ENCODE measurements at places on chromosomes 7 and 10. TPM values are rescaled to one million over a fixed set of nuclear protein-coding genes. Genes with fewer than 3 reads are reported as not detected.

GRCh38 chr10:97752956-97753355 is 16.0 kb downstream of the ZFYVE27 start:
- DNase-seq, result no peak

GRCh38 chr7:370775-371118 is 80.8 kb downstream of the FOXL3 start:
- DNase-seq, result no peak

GRCh38 chr10:62885684-62886461 is 69.7 kb upstream of the EGR2 start:
- DNase-seq, result no peak

DNA sequence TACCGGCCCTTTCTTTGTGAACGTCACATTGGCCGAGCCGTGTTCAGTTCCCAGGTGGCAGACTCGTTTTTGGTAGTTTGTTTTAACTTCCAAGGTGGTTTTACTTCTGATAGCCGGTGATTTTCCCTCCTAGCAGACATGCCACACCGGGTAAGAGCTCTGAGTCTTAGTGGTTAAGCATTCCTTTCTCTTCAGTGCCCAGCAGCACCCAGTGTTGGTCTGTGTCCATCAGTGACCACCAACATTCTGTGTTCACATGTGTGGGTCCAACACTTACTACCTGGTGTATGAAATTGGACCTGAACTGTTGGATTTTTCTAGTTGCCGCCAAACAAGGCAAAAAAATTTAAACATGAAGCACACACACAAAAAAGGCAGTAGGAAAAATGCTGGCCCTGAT is 9.9 kb upstream of the CSGALNACT2 start:
- no peak for DNase-seq

GRCh38 chr7:71636329-71636728 is 504.4 kb downstream of the GALNT17 start:
- DNase-seq, result no peak

GRCh38 chr10:111107023-111107422 is 30.2 kb downstream of the ADRA2A start:
- DNase-seq, result no peak

GRCh38 chr10:114499116-114499515 is 94.8 kb upstream of the AFAP1L2 start:
- no peak for DNase-seq

GRCh38 chr10:79394664-79395063 is 47.4 kb downstream of the PPIF start:
- no peak for DNase-seq

GRCh38 chr7:117025891-117026290 is 72.6 kb downstream of the ST7 start:
- DNase-seq, result no peak

GRCh38 chr10:75544993-75545706 is 113.7 kb downstream of the LRMDA start:
- no peak for DNase-seq

- DNase-seq, result no peak
Measured at GRCh38 chr10:106571192-106571946, 593.1 kb downstream of the SORCS1 start.

- DNase-seq, result no peak
Measured at GRCh38 chr10:128883231-128884032, 583.6 kb upstream of the MGMT start.

- no peak for DNase-seq
Measured at GRCh38 chr10:88194041-88194887, 330.8 kb downstream of the PTEN start.

DNA sequence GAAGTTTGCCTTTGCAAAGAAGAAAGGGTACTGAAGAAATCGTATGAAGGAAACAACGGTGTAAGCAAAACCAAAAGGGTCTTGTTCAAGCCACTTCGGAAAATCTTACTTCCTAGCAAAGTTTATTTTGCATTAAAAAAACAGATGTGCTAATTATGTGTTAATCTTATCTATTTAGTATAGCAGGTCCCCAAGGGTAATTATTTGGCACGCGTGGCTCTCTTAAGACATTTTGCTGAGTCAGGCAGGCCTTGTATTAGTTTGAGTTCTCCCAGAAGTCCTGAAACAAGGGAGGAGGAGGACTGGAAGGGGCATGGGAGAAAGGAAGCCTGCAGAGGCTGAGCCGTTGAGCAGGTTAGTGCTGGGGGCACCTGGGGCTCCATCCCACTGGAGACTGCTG is 44.9 kb downstream of the TMEM178B start:
- DNase-seq, result no peak

DNA sequence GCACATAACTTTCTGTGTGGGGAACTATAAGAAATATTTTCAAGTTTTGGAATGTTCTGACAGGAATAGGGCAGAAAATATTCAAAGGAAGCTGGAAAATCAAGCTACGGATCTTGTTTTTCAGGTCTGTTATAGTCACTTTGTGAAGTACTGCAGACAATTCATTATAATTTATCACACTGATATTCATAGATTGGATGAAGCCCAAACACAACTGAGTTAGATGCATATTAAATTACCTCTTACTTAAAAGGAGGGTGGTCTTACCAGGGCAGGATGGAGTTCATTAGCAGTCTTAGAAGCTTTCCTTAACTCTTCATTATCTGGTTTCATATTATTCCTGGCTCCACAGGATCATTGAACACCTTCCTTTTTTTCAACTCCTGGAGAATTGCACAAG is 242.3 kb downstream of the DYNC1I1 start:
- no peak for DNase-seq

DNA sequence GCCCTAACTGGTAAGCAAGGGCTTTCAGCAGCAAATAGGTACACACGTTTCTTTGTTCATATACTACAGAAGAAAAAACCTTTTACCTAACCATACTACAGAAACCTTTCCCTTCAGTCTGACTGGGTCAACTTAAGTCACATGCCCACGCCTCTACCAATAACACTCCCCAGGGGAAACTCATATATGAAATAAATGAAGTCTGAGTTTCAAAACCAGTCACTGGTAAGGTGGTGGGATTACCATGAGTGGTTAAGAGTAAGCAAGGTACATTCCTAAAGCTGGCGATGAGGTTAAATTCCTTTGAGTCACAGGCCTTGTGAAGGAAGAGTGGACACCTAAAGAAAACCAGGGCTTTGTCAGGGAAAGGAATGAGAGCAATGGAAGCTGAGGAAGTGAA is 21.4 kb upstream of the KIF20B start:
- DNase-seq, result no peak

DNA sequence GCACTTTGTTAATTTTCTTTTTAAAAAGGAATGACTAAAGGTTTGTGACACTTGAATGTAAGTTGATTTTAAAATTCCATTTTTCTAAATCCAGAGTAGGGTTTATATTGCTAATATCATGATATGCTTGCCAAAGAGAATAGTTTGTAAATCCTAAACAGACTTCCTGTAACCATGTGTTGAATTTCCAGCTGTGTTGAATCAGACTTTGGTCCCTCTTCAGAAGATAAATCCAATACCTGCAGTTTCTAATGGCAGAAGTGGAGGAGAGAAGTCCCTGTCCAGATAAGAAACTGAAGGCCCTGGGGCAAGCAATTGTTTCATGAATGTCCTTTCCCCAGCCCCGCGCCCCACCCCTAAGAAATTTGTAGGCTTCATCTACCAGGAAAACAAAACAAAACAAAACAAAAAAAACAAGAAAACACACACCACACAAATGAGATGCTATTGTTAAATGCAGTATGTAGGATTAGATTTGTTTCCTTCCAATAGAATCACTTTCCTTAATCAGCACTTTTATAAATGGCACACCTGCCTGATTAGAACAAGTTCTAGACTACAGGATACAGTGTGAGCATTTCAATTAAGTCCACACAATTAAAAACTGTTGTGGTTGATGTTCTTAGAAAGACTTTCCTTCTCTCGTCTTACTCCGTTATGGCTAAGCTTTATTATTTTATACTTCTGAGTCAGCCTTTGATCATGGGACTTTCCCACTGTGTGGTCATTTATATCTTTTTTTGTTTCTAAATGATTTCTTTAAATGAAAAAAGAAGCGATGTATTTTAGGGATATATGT is 122.8 kb downstream of the KAT6B start:
- no peak for DNase-seq

GRCh38 chr7:44398953-44399574 is 73.7 kb upstream of the CAMK2B start:
- no peak for DNase-seq

GRCh38 chr10:71756311-71757191 is 16.8 kb downstream of the VSIR start:
- DNase-seq, result no peak

DNA sequence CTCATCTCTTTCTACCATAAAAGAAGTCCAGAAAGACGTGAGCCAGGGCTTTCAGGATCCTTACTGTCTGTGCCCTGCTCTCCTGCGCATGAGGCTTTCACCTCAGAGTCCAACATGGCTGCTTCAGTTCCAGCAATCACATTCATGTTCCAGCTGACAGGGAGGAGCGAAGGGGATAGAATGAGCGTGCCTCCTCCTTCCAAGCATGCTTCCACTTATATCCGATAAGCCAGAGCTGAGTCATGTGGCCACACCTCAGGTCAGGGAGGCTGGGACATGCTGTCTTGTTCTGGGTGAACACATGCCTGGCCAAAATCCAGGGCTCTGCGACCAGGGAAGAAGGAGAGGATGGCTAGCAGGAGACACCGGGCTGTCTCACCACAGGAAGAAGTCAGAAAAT is 248.2 kb downstream of the SKAP2 start:
- no peak for DNase-seq

- DNase-seq, result no peak
Measured at GRCh38 chr10:71031026-71031425, 142.7 kb upstream of the PCBD1 start.

DNA sequence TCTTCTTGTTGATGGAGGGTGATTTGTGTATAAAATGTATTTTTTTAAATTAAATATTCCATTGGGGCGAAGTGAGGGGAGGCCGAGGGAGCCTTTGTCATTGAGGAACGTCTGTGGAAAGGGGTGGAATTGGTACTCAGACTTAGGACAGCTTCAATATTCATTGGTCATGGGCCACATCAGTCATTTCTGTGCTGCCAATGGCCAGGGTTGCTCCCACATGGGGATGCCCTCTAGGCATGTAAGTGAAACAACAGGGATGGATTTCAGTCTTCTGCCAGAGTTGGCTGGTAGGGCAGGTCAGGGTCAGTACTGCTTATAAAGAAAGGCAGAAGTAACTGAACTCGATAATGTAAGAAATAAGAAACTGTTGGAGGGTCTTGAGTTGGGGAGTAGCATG is 47.2 kb downstream of the NEURL1 start:
- DNase-seq, result no peak

GRCh38 chr7:151014950-151015349 is 9.3 kb downstream of the ATG9B start:
- DNase-seq, result no peak

- DNase-seq, result no peak
Measured at GRCh38 chr7:64504581-64505120, 58.2 kb downstream of the ZNF680 start.

- peak; percentile 28 for DNase-seq
Measured at GRCh38 chr10:66637273-66638036, 288.4 kb upstream of the LRRTM3 start.

DNA sequence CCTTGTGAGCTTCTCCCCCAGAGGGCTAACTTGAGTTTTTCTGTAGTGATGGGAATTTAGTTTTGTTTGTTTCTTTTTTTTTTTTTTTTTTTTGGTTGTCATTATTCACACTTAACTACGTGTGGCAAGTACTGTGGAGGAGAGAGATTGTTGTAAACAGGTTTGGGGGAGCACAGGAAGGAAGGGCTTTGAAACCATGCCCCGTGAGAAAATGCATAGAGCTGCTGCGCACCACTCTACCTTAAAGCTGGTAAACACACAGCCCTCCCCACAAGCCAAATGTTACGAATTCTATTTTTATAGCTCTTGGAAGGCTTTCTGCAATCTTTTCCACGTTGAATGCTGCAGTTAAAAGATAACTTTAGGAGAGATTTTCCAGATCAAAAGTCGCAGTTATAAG is 76.2 kb downstream of the ZNF22 start:
- DNase-seq, result no peak

GRCh38 chr10:125692601-125693523 is 9.9 kb upstream of the TEX36 start:
- DNase-seq, result no peak

GRCh38 chr7:47375121-47375938 is 206.6 kb downstream of the TNS3 start:
- no peak for DNase-seq

DNA sequence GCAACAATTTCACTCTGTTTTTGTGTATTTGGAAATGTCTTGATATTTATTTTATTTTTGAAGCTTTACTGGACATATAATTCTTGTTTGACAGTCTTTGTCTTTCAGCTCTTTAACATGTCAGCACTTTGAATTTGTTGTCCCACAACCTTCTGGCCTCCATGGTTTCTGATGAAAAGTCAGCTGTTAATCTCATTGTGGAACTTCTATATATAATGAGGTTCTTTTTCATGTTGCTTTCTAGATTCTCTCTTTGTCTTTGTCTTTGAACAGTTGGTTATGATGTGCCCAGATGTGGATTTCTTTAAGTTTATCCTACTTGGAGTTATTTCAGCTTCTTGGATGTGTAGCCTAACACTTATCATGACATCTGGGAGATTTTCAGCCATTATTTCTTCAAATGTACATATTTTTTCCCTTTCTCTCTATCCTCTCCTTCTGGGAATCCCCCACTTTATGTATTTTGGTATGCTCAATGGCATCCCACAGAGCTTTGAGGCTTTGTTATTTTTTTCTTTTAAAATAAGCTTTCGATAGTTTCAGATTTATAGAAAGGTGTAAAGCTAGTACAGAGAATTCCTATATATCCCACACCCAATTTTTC is 9.5 kb upstream of the LMTK2 start:
- no peak for DNase-seq

- no peak for DNase-seq
Measured at GRCh38 chr10:3465406-3465891, 292.9 kb upstream of the PITRM1 start.

Gene UCMA
- total RNA-seq, result not detected

Gene UNCX
- not detected for total RNA-seq

Gene MPP7
- 10.5 TPM for total RNA-seq

Gene HEPACAM2
- not detected for total RNA-seq

Gene UROS
- 60.5 TPM for total RNA-seq

Gene IFIT1
- total RNA-seq, result 25.6 TPM

Gene PAPOLB
- not detected for total RNA-seq

Gene TAS2R41
- total RNA-seq, result not detected

Gene GPR26
- not detected for total RNA-seq

Gene STOX1
- 0.21 TPM for total RNA-seq

Gene AUTS2
- 12.7 TPM for total RNA-seq

Gene AS3MT
- total RNA-seq, result 20.8 TPM

Gene LIPK
- total RNA-seq, result not detected

Gene GARIN1A
- total RNA-seq, result 2.3 TPM
